ENCODE measurements at places on chromosomes 12 and 14. TPM values are rescaled to one million over a fixed set of nuclear protein-coding genes. Genes with fewer than 3 reads are reported as not detected.

The SLC4A8 gene
- 2.1 TPM for total RNA-seq

The FAM216A gene
- total RNA-seq, result 6.8 TPM

The FRMD6 gene
- 404 TPM for total RNA-seq

The AQP2 gene
- total RNA-seq, result not detected

The VAMP1 gene
- total RNA-seq, result 7.9 TPM

The RASSF9 gene
- 1.5 TPM for total RNA-seq

The NDUFA12 gene
- total RNA-seq, result 112 TPM

The TMEM117 gene
- 1.9 TPM for total RNA-seq

The INHBC gene
- total RNA-seq, result not detected

The EIF5 gene
- total RNA-seq, result 198 TPM

The COCH gene
- 0.16 TPM for total RNA-seq

The TMCC3 gene
- 21.7 TPM for total RNA-seq

The RAD9B gene
- 0.16 TPM for total RNA-seq

The TSHR gene
- total RNA-seq, result not detected

The C12orf50 gene
- not detected for total RNA-seq

The SERPINA12 gene
- not detected for total RNA-seq

The TAS2R13 gene
- total RNA-seq, result 0.65 TPM

The TAC3 gene
- total RNA-seq, result not detected

The CLEC14A gene
- 339 TPM for total RNA-seq

The LRP1-AS gene
- total RNA-seq, result not detected

The EXOC3L4 gene
- total RNA-seq, result not detected

The ADAMTS20 gene
- not detected for total RNA-seq

The PLCZ1 gene
- not detected for total RNA-seq

The TGM1 gene
- 0.32 TPM for total RNA-seq

The FBXL14 gene
- 17.1 TPM for total RNA-seq

The SERPINA9 gene
- not detected for total RNA-seq

The KRT3 gene
- not detected for total RNA-seq

The KRT74 gene
- not detected for total RNA-seq

The HSPB8 gene
- 1.1 TPM for total RNA-seq

The TAS2R10 gene
- total RNA-seq, result 0.76 TPM

The SLCO1B1 gene
- total RNA-seq, result not detected

The ASPG gene
- not detected for total RNA-seq

The NOVA1 gene
- 0.32 TPM for total RNA-seq

The MNAT1 gene
- 23.2 TPM for total RNA-seq

The KLHDC1 gene
- 2.8 TPM for total RNA-seq

The INSM2 gene
- not detected for total RNA-seq

The SMCO2 gene
- total RNA-seq, result 0.32 TPM

The NTF3 gene
- total RNA-seq, result 1.4 TPM
